Type B pancreatic cell (in vitro differentiated cells): ENCODE measurements at places on chromosomes 7 and 10.

DNA sequence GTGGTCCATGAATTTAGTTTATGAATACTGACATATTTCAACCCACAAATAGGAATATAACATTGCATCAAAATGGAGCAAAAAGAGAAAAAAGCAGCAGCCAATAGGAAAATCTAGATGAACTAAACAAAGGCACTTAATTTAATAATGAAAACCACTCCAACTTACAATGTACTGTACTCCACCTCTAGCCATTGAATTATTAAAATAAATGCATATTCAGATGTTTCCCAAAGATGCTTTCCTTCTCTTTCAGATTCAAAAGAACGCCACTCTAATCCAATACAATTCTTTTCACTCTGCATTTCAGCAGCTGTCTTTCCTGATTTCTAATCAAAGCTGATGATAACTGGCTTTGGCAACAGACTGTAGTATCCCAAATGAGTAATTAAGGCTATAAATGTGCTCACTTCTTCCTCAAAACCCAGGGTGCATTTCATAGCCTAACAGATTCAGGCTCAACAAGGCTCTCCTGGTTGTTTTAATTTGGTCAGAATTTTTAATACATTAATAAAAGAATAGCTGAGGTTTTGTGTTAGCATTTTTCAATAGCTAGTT lies 577.1 kb downstream of the PARD3 start:
- DNase-seq = no peak

- no peak for DNase-seq
Observed at GRCh38 chr7:24742506-24743162, 14.6 kb downstream of the GSDME start.

- no peak for DNase-seq
Observed at GRCh38 chr7:33425929-33426678, 296.7 kb downstream of the BBS9 start.

DNA sequence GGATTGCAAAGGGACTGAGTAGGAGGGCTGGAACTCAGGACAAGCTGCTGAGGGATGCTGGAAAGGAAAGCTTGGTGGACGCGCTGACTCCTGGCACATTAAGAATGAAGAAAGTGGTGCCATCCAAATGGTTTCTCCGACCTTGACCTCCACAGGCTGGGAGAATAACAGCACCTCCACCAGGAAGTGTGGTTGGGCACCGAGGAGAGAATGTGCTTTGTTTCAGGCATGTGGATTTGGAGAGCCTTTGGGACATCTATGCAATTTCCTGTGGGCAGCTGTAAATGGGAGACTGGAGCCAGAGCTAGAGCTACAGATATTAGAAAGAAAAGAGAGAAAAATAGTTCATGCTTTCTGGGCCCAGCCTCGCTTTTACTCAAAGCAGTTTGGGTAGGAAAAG lies 29.8 kb upstream of the HABP2 start:
- no peak for DNase-seq

- DNase-seq = no peak
Observed at GRCh38 chr7:12601302-12601869, 30.9 kb downstream of the SCIN start.

- peak; percentile 77 for DNase-seq
Observed at GRCh38 chr10:15106352-15107013, 9.3 kb downstream of the RPP38 start.

- DNase-seq = peak; percentile 31
Observed at GRCh38 chr10:110167149-110167548, 40.3 kb upstream of the MXI1 start.

DNA sequence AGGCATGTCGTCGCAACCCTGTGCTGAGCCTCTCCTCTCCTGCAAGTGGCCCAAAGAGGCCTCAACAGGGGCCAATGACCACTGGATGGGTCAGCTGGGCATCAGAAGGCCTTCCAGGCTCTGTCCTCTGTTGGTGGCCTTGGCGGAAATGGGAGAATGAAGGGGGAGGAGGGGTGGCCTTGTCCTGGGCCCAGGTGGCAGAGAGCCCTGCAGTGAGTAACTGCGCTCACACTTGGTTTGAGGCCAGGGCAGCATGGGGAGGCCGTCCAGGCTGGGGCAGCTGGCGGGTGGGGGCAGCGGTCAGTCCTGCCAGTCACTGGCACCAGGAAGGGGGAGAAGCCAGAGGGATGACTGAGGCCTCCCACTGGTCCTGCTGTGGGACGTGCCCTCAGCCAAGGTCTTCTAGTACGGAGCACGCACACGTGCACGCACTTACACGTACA lies 59.8 kb downstream of the LHPP start:
- DNase-seq = no peak

- peak; percentile 77 for DNase-seq
Observed at GRCh38 chr7:98420966-98421612, 20.2 kb upstream of the BAIAP2L1 start.

DNA sequence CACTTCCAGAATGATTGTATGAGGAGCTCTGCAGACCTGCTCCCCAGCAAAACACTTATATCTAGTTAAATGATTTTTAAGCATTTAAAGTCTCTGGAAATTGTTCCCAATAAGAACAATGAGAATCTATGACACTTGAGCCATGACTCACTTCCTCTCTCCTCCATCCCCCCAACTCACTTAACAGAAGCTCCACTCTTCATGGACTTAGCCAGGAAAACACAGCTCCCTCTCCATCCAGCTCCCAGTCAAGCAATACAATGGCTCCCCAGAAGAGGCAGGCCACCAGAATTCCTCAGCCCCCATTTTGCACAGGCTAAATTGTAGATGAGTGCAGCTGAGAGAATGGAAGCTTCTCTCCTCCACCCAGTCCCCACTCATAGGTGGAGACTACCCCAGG lies 27.0 kb downstream of the AOC1 start:
- DNase-seq = no peak

DNA sequence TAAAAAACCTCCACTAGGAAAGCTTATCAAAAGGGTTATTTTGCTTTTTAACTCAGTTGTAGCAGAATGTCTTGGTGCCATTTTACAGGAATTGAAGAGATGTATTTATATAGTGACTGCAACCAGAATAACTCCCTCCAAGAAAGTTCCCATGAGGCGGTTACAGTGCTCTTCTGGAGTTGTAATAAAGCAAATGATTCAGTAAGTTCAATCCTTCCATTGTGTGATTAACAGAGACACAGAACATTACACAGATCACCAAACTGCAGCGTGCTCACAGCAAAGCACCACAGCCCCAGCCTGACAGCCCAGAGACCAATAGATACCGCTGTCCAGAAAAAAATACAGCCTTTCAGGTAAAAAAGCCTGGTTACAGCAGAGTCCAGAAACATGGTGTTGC lies 21.9 kb upstream of the CABCOCO1 start:
- no peak for DNase-seq

DNA sequence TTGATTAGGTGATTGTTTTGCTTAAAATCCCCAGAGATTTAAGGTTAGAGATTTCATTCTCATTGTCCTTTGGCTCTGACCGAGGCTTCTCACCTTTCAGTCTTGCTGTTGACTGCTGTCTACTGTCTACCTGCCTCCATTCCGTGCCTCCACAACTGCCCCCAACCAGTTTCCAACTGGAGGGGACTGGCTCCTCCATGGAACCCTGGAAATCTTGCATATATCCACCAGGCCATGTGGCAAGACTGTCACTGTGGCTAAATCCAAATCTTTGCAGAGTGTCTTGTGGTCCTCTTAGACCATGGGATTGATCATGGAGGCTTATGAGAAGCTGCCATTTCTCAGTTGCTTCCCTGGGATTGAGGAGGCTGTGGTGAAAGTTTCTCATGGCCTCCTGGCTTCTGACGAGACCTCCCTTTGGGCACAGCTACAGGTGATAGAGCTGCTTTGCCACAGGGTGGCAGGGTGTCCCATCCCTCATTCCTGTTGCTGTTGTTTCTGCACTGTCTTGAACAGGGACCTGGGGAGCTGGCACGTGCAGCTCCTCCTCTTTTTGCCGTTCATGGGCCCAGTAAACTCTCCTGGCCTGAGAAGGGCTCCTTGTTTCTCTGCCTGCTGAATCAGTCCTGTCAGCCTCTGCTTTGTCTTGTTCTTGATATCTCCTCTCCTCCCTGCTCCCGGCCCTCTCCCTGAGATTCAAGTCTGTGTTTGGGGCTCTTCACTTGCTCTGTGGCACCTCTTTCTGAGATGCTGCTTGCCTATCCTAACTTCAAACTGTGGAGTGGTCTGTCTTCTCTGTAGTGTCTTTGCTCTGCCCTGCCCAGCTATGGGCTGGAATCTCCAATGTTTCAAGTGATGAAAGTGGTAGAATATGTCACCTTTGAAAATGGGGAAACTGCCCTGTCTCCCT lies 63.6 kb upstream of the IGFBP3 start:
- no peak for DNase-seq

DNA sequence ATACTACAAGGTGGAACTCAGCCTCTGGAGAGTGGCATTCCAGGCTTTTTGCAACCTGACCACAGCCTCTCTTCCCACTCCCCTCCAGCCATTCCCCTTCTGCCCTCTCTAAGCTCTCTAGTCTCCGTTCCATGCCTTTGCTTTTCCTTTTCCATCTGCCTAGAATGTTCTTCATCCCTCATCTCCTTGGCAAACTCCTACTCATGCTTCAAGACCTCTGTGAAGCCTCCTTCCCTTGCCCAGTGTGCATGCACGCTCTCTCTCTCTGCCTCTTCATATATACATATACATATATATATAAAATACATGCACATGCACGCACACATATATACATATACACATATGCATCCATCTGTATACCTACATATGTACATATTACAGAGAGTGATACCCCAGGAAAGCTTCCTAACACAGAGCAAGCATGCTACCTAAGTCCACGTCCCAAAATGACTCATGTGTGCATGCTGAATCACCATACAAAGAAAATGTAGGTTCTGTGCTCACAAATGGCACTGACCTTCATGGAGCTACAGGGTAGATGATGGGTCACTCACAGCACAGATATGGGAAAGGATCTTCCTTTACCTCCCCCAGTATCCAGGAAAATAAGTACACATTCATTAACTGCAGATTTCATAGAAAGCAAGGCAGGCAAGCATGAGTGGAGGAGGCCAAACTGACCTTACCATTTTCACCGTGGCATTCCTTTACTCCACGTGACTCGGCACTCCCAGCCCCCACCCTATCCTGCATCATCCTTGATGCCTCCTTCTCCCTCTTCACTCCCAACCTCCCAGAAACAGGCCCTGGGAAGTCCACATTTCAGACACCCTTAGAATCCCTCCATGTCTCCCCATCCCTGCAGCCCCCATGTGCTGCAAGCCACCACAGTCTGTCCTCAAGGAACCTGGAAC lies 238.4 kb upstream of the ZMIZ1 start:
- no peak for DNase-seq

- no peak for DNase-seq
Observed at GRCh38 chr10:87844837-87845623, 18.3 kb downstream of the KLLN start.

DNA sequence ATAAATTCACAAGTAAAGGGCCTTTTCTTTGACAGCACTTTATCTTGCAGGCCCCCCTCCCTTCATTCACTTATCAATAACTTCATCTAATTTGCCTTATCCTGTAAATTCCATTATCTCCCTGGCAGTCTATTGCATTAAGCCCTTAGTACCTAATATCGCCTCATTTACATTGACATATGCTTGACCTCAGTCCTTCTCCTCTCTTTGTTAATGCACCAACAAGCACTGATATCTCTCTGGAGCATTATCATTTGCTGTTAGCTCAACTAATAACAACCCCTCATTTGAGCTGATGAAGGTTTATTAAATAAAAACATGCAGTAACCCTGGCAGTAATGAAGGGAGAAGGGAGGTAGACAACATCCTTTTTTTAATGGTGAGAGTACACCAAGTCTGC lies 46.8 kb downstream of the EXOC4 start:
- no peak for DNase-seq

- no peak for DNase-seq
Observed at GRCh38 chr7:3154317-3154716, 110.7 kb upstream of the CARD11 start.

- no peak for DNase-seq
Observed at GRCh38 chr10:2927958-2928840, 139.1 kb upstream of the PFKP start.

DNA sequence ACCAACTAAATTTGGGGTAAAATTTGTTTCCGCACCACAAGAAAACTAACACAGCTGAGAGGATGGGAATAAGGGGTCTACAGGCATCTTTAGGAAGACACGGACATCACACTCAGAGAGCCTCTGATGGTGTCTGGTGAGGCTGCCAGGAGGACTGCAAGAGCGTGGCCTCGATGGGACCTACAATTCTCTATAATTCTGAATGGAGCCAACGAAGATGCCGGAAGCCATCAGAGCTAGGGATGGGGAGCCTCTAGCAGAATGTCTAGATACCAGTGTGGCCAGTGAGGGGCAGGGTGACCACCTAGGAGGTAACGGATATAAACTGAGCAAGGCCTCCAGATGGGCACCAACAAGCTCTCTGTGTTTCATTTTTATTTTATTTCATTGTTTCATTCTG lies 7.5 kb downstream of the GRID1 start:
- no peak for DNase-seq

GRCh38 chr7:102024769-102025391 lies 207.5 kb downstream of the CUX1 start:
- no peak for DNase-seq

GRCh38 chr10:22854935-22855421 lies 72.9 kb upstream of the ARMC3 start:
- no peak for DNase-seq

DNA sequence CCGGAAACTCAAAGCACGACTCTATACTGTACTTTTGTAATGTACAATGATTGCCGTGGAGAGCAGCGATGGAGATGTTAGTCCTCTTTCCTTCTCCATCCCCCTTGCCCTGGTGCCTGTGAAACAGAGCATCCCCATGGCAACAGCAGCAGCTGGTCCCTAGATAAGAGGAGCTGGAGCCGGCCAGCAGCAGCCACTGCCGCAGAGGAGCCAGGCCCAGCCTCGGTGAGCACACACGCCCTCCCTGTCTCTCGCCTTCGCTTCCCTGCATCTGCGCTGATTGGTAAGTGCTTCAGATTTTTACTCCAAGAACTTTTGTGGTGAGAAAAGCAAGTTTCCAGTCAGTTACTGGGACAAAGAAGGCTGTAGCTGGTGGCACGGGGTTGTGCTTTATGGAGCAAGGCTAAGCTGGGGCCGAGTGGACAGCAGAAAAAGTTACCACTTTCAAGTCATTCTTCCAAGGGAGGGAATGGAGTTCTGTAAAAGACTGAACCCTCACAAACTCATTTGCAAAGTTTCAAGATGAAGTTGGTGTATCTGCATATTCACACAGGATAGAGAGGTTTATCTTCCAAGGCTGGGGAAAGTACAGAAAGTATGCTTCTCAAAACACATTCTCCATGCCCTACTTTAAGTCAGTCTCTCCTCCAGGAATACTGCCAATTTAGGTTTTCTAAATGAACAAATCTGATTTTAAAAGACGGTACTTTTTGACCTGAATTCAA lies at the start of gene PPP1R17:
TSS of gene PPP1R17 (plus strand) at position 192 of the 725 bp plus-strand sequence. CDS start 5,227 bp downstream, outside the sequence.
- no peak for DNase-seq

GRCh38 chr7:38182450-38182849 lies 4.4 kb downstream of the STARD3NL start:
- DNase-seq = no peak

GRCh38 chr7:155571581-155572345 lies 25.4 kb upstream of the CNPY1 start:
- no peak for DNase-seq
